ENCODE measurements at places on chromosomes 2 and 18.

DNA sequence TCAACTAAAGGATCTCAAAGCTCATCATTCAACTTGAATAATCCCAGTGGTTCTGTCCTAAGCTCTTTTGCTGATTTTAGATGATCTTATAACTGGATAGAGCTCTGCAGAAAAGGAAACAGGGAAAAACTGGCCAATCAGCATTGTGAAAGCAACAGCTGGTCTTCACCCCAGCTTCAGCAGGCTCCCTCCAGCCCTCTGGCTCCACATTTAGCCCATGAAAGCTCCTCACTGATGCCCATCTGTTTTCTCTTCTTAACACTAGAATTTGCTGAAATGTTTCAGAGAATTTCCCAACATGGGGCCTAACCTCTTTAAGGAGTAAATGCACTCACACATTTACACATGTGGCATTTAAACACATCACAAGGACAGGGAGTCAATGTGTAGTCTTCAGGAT lies 223.3 kb downstream of the CNTNAP5 start:
- no peak for DNase-seq

DNA sequence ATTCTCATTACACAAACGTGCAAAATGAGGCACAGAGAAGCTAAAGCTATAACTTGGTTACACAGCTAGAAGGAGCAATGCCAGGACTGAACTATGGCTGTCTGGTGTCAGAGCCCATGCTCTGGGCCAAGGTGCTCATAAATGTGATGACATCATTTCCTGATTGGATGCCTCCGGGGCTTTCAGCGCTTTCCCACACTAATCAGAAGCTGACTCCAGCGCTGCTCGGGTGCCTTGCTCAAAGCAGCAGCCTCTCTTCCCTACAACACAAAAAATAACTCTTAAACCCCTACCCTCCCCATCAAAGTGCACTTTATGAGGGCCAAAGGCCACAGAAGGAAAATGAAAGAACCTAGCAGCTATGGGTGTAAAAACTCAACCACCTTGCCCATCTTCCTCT lies 90.7 kb downstream of the STK39 start:
- no peak for DNase-seq

- DNase-seq, result no peak
Observed at GRCh38 chr18:73503326-73503725, 635.5 kb upstream of the NETO1 start.

GRCh38 chr2:66679442-66679841 lies 244.5 kb downstream of the MEIS1 start:
- no peak for DNase-seq

- no peak for DNase-seq
Observed at GRCh38 chr2:30403592-30404312, 43.3 kb upstream of the LCLAT1 start.

- no peak for DNase-seq
Observed at GRCh38 chr2:169526451-169526850, 16.9 kb downstream of the KLHL41 start.

DNA sequence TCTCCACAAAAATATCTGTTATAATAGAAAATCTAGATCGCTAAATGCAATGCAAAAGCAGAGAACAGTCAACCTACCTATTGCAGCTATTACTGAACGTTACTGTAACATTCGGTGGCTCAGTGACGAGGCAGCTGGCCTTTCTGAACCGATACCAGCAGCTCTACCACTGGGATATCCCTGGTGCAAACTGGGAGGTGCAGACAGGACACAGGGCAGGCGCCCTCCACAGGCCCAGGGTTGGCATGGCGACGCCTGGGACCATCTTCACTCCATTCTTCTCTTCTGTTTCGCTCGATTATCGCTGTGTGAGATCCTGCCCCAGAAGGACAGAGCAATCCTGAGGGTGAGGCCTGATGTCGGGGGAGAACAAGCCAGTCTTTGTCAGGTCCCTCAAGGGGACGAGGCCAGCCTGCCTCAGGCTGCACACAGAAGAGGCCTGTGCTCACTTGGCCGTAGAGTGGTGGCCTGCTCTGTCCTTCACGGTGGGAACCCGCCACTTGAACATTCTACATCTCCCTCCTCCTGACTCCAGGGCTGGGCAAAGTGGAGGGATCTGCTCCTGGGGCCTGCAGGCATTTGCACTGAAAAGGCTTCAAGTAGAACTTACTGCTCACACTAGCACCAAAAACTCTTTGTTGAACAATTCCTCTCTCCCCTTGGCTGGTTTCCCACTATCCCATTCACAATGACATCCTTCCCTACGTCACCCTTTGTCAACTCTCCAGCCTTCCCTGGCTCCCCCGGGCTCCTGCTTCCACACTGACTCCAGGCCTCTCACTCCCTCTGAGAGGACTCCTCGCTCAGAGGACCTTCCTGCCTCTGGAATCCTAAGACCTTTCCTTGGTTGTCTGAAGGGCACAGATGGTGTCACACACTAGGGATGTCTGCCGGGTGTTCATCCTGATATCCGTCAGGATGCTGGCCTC lies 49.7 kb downstream of the CYRIA start:
- DNase-seq, result no peak

DNA sequence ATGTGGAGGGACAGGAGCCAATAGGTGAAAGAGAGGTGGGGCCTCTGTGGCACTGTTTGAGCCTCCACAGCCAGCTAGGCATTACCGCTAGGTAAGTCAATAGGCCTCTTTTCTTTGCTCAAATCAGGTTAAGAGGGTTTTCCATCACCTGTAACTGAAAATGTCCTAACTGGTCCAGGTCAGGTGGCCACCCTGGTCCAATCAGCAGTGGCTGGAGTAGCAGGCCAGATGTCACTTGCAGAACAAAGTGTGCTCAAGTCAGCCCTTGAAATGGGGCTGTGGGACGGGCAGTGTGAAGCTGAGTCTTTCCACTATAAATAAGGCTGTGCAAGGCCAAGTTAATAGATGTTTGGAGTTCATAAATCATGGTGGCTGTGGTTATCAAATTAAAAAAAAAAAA lies 20.9 kb downstream of the FBXO36 start:
- no peak for DNase-seq

DNA sequence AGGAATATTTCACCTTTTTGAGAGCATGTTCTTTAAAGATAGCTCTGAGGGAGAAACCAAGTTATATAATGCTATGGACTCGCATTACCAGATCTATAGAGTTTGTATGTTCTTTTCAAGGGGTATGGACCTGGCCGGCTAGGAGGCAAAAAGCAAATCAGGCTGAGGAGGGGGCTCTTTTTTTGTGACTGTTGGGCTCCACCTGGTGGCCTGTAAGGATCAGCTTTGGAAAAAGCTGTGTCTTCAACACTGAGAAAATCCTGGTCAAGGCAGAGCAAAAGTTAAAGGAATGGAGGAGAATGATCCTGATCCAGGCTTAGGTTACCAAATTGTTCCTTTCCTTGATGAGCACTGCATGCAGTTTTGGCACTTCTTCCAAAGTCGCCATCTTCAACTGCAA lies 180.5 kb downstream of the DIS3L2 start:
- no peak for DNase-seq

GRCh38 chr2:108554528-108554927 lies 20.3 kb downstream of the LIMS1 start:
- DNase-seq, result no peak

- DNase-seq, result no peak
Observed at GRCh38 chr2:98891591-98891990, 44.4 kb downstream of the CRACDL start.
